H9 (cell line): ENCODE measurements at places on chromosomes 12 and 14. TPM values are rescaled to one million over a fixed set of nuclear protein-coding genes. Genes with fewer than 3 reads are reported as not detected.

DNA sequence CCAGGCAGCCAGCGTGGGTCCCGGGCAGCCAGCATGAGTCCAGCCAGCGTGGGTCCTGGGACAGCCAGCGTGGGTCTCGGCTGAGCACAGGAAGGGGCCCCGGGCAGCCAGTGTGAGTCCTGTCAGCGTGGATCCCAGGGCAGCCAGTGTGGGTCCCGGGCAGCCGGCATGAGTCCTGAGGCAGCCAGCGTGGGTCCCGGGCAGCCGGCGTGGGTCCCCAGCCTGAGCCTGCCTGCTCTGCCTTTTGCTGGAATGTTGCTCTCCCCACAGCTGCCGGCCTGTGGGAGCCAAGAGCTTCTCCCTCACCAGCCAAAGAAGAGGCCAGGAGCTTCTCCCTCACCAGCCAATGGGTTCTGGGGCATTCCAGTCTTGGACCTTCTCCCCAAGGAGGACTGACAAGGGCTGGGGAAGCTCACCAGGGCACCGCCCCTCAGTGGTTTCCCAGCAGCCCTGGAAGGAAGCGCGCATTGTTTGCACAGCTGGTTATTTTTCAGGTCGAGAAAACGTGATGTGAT, 15.0 kb upstream of the RFLNA start:
- DNase-seq: no peak

DNA sequence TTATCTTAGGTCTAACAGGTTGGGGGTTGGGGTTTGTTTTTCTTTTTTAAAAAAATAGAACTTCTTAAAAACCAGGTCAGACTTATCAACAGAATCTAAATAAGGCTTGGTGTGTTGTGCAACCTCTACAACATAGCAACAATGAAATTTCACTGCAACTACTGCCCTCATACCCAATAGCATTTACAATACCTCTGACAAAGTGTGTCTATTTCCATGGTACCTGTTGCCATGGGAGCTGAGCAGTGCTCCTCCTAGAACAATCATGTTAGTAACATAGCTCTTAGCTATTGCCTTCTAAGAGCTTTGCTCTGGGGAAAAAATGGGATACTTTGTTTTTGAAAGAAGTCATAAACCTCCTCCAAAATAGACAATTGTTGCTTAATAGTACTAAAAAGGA, 103.3 kb upstream of the CCDC175 start:
- no peak for DNase-seq

GRCh38 chr14:100841066-100841760, 15.3 kb downstream of the MEG3 start:
- DNase-seq: no peak

- DNase-seq: no peak
Observed at GRCh38 chr12:92446083-92446460, 256.7 kb upstream of the PLEKHG7 start.

DNA sequence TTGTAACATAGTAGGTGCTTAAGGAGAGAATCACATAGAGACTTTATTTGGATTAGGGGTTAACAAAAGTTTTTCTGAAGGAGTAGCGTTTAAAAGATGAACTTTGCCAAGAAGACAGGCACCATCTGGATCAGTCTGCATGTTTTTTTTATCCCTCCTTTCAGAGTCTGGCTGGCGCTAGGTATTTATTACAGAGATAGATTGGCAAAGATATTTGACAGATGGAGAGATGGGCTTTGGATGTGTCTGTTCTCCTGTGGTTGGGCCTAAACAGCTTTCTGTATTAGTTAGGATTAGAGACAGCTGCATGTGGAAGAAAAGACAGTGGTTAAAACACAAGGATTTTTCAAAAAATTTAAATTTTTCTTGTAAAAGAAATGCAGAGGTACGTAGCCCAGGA, 133.9 kb downstream of the C12orf75 start:
- DNase-seq: no peak

DNA sequence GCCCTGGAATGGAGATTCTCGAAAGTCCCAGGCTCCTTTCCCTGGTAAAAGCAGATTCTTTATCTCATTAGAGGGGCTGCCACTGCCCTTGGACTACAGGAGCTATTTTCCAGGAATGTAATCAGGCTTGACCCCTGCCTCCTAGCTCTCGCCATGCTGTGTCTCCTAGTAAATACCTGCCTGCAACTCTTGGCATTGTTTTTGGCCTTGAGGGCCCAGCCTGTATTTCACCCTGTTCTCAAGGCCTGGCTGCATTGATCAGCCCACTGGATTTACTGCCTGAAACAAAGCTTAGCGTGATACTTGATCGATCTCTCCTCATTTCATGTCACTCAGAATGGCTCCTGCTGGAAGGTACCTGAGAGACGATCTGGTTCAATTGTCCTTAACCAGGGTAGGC, 273.7 kb downstream of the CACNA1C start:
- no peak for DNase-seq

GRCh38 chr12:4031703-4032291, 158.6 kb upstream of the PARP11 start:
- peak; percentile 53 for DNase-seq

DNA sequence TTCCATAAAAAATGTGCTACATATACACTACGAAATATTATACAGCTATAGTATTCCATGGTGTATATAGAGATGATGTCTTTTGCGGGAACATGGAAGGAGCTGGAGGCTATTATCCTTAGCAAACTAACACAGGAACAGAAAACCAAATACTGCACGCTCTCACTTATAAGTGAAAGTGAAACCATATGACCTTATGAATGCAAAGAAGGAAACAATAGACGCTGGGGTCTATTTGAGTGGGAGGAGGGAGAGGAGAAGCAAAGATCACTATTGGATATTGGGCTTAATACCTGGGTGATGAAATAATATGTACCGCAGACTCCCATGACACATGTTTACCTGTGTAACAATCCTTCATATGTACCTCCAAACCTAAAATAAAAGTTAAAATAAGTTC, 142.8 kb downstream of the LRFN5 start:
- no peak for DNase-seq

GRCh38 chr12:51127050-51127729, 43.8 kb upstream of the CSRNP2 start:
- no peak for DNase-seq

GRCh38 chr14:62347562-62348011, 585.4 kb downstream of the SNAPC1 start:
- no peak for DNase-seq

- DNase-seq: no peak
Observed at GRCh38 chr12:67391034-67391433, 121.9 kb downstream of the CAND1 start.

DNA sequence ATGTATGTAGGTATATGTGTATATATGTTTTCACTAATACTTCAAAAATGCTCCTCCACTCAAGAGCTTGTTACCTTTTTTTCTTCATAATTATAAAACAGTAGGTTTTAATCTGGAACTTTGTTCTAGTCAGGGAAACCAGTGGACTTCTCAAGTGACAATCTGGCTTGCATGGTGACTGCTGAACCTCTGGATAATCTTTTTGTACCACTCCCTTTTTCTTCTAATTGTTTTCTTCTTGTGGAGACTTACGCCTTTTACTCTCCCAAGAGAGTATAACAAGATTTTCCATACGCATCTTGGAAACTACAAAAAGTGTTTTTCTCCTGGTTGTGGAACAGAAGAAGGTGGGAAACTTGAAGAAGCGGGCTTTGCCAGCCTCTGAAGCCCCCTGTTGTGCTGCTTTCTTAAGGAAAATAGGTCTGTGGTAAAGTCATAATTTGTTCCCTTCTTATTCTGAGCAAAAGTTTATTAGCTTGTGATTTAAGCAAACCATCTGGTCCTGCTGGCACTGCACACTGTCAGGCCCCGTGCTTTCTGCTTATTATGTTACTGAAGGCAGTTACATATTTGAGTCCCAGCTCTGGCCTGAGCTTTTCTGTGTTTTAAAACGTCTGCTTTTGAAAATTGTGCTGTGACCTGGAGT, 291.8 kb downstream of the ERC1 start:
- DNase-seq: no peak

DNA sequence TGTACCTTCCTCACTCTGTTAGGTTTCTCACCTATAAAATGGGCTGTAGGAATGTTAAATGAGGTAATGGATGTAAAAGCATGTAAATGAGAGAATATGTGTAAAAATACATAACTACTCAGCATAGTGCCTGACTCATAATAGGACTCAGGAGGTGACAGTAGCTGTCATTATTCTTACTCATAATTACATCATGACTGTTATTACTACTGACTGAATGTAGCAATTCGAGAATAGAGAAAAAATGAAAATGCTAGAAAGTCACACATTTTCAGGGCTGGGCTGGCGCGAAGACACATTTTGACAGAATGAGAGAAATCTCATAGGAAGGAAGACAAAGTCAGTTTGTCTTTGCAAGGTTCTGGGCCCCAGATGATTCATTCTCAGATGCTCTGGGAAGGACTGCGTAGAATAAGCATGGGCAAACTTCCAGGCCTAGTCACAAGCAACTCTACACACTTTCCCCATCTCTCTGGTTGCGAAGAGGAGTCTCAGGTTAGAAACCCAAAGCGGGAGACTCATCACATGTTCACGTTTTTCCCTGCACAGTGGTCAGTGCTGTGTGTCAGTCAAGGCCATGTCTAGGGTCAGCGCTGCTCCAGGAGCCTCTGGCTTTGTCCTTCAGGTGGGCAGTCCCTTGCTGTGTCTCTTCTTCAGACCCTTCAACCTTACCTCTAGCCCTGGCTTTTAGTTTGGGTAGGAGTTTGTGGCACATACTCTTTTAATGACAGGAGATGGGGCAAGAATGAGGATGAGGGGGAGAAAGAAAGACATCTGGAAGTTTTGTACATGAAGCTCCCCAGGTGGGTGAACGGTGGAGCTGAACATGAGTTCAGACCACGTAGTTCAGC, 8.4 kb downstream of the GPRC5A start:
- no peak for DNase-seq

DNA sequence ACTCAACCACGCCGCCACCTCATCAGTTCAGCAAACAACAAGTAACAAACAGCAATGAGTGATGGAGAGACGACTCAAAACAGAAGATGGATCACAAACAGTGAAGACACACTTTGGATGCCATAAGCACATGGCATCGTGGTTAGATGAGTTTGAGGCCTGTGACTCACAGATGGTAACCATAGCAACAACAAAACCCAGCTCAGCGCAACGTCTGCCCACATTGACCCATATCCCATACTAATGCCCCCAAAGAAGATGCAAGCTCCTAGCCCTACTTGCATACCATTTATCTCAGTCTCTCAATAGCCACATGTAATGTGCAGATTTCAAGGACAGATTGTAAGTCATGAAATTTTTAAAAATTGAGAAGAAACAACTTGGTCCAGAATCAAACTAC, 1322.3 kb upstream of the TMEM132C start:
- DNase-seq: no peak

- DNase-seq: peak; percentile 79
Observed at GRCh38 chr12:30822385-30823155, 67.8 kb upstream of the CAPRIN2 start.

DNA sequence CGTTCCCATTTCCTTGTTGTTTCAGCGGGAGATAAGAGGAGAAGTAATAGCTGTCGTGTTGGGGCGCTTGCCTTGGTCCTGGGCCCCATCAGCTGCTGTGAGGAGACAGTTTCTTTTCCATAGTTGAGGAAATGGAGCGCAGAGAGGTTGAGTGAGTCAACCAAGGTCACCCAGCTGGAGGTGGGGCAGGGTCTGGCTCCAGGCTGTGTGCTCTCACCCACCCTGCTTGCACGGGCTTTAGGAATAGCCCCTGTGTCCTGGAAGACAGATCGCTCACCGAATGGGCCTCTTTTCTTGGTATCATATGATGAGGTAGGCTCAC, 165.7 kb upstream of the RTL1 start:
- no peak for DNase-seq

DNA sequence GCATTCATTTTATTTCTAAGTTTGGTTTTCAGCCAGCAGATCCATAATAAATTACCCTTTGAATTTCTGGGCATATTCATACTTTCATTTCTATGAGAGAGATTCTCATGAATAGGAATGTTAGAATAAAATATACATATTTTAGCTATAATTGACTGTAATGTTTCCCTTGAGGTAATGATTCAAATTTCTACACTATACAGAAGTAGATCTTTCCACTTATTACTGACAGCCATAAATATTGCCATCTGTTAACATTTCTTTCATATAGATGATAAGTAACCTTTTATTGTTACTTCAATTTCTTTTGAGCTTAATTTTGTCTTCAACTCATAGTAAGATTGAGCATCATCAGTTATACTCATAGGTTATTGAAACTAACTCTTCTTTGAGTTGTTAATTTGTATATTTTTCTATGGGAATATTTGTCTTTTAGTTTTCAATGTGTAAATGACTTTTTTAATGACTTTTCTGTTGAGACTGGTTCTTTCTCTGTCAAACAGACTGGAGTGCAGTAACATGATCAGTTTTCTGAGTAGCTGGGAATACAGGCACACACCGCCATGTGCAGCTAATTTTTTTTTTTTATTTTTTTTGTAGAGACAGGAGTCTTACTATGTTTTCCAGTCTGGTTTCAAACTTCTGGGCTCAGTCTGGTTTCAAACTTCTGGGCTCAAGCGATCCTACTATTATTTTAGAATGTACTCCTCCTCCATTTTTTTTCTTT, 991.6 kb downstream of the SLC6A15 start:
- DNase-seq: no peak

The PABPN1 gene
- total RNA-seq: 331 and 333 TPM in 2 replicates

The CCDC184 gene
- total RNA-seq: 0.11 and 0.13 TPM in 2 replicates

The RNASE3 gene
- not detected in 2 replicates for total RNA-seq

The SMARCD1 gene
- 142 and 152 TPM in 2 replicates for total RNA-seq

The RHEBL1 gene
- 4.0 and 4.1 TPM in 2 replicates for total RNA-seq

The CCDC175 gene
- 0.09 TPM in 1 of 2 replicates, not detected in the other for total RNA-seq

The MMP19 gene
- total RNA-seq: 1.7 and 2.4 TPM in 2 replicates

The FLRT2 gene
- 2.8 and 3.3 TPM in 2 replicates for total RNA-seq

The PSMC1 gene
- total RNA-seq: 97.3 and 113 TPM in 2 replicates

The NANOG gene
- total RNA-seq: 199 and 211 TPM in 2 replicates

The KRT76 gene
- not detected in 2 replicates for total RNA-seq

The RFLNA gene
- total RNA-seq: 9.7 and 10.6 TPM in 2 replicates

The NFATC4 gene
- 43.0 and 46.4 TPM in 2 replicates for total RNA-seq

The SMCO2 gene
- total RNA-seq: 0.20 TPM in 2 replicates

The CIROP gene
- total RNA-seq: not detected in 2 replicates
